ENCODE measurements at places on chromosomes 1 and 21. TPM values are rescaled to one million over a fixed set of nuclear protein-coding genes. Genes with fewer than 3 reads are reported as not detected.

GRCh38 chr1:44842862-44843655 lies at the start of gene PTCH2:
Gene PTCH2, minus strand, starts transcription at chr1:44843253. Its CDS starts 321 bp downstream, at chr1:44842932.
- H3K27ac ChIP-seq = peak within 1 kb of the TSS; percentile 75
- H3K4me1 ChIP-seq = peaks cover 17% of the 10 kb centered on the region
- DNase-seq = no peak
- H3K36me3 ChIP-seq = no peaks in the 10 kb centered on the region
- H3K4me3 ChIP-seq = peak within 1 kb of the TSS; percentile 58
- H3K27me3 ChIP-seq = no peaks in the 10 kb centered on the region

- H3K4me1 ChIP-seq = peaks cover 81% of the 10 kb centered on the region
- DNase-seq = no peak
- no peaks in the 10 kb centered on the region for H3K27me3 ChIP-seq
- no peak overlapping the region for H3K27ac ChIP-seq
- H3K36me3 ChIP-seq = no peaks in the 10 kb centered on the region
- H3K4me3 ChIP-seq = no peak overlapping the region
Observed at GRCh38 chr1:167650269-167651160, 20.5 kb downstream of the RCSD1 start.

DNA sequence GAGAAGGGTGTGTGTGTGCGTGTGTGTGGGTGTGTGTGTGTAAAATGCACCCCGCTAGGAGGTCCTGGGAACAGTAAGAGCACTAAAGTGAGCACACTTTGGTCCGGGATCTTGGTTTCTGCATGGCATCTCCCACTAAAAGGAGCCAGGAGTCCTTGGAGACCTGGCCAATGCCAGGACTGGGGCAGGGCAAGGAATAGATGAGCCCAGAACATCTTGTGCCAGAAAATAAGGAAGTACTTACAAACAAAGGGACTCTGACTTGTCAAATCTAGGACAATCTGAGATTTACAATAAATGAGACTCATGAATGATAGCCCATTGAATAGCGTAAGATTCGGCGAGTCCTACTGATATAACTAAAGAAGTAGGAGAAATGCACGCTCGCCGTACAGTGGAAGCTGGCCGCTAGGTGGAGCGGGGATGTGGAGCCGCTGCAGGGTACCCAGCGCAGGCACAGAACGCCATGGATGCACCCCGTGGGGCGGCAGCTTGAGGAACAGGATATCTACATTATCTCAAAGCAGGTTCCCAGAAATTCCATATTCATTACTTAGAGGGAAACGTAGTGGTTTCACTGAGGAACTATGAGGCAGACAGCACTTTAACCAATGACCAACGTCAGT lies 7.1 kb downstream of the SLC37A1 start:
- no peak overlapping the region for H3K27ac ChIP-seq
- peaks cover 24% of the 10 kb centered on the region for H3K4me1 ChIP-seq
- H3K36me3 ChIP-seq = peaks cover 36% of the 10 kb centered on the region

GRCh38 chr1:81452693-81453366 lies 347.9 kb upstream of the ADGRL2 start:
- no peak overlapping the region for H3K27ac ChIP-seq
- no peak for DNase-seq
- no peaks in the 10 kb centered on the region for H3K4me1 ChIP-seq
- H3K36me3 ChIP-seq = no peaks in the 10 kb centered on the region
- no peak overlapping the region for H3K4me3 ChIP-seq

Gene CYP4A22
- not detected for total RNA-seq

All from esophagus muscularis mucosa (tissue), 4 donors.